Activated CD8-positive, alpha-beta memory T cell treated with anti-CD3 and anti-CD28 coated beads for 48 hours (primary cell): ENCODE measurements at places on chromosomes 5 and 9.

- DNase-seq: no peak
Observed at GRCh38 chr5:132850066-132850465, 16.2 kb downstream of the GDF9 start.

- no peak for DNase-seq
Observed at GRCh38 chr5:14322437-14323187, 179.5 kb downstream of the TRIO start.

DNA sequence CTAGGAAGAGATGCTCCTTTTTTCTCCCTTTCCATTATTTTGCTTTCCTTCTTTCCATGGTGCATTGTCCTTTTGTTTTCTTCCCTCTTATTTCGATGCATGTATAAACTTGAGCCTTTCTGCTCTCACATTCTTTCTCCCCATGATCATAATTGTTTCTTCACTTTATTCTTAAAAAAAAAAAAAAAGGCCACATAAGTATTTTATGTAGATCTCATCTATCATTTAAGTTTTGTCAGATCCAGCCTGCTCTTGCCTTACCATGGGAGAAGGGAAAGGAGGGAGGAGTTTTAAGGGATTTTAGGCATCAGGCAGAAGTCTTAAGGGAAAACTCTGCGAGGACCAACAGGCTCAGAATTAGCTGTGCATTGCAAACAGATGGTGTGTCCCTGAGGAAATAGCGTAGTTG, 11.1 kb downstream of the TGFBR1 start:
- no peak for DNase-seq

DNA sequence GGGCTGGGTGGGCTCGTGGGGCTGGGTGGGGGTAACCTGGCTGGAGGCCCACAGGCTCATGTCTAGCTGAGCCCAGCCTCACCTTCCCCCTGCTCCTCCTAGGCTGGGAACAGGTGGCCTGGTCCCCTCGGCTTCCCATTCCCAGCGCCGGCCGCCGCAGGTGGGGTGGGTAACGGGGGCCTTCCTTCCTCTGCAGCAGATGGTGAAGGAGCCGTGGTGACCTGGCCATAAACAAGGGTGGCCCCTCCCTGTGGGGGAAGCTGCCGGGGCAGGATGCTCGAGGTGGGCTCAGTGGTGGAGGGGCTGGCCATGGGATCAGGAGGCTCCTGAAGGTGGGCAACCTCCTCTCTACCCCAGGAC, 41.0 kb upstream of the EGFL7 start:
- no peak for DNase-seq

- DNase-seq: no peak
Observed at GRCh38 chr5:123753937-123754891, 242.2 kb downstream of the CSNK1G3 start.

- no peak for DNase-seq
Observed at GRCh38 chr5:170361116-170361515, 28.1 kb downstream of the KCNMB1 start.

- DNase-seq: no peak
Observed at GRCh38 chr9:11072176-11072575, 459.4 kb upstream of the PTPRD start.
